ENCODE measurements at places on chromosomes 2 and 18.

GRCh38 chr18:24669015-24669414, 208.6 kb downstream of the HRH4 start:
- no peak for DNase-seq

DNA sequence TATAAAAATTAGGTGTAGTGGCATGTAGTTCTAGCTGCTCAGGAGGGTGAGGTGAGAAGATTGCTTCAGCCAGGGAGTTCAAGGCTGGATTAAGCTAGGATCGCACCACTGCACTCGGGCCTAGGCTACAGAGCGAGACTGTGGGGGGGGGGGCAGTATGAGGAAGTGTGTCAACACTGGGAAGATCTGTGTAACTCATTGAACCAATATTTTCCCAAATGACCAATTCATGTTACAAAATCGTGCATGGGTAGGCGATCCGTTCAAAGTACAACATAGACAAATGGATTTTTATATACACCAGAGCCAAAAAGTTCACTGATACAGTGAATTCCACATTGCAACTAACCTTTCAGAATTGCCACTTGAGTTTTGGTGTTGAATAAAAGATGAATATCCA, 8.1 kb downstream of the SMAD4 start:
- DNase-seq = no peak

GRCh38 chr2:96860065-96861029, 2.5 kb upstream of the ANKRD39 start:
- peak; percentile 35 for DNase-seq

- peak; percentile 68 for DNase-seq
These were observed 3.2 kb downstream of the SLC39A10 start for GRCh38 chr2:195659982-195660890.

GRCh38 chr2:224626735-224627134, 41.6 kb upstream of the CUL3 start:
- no peak for DNase-seq

DNA sequence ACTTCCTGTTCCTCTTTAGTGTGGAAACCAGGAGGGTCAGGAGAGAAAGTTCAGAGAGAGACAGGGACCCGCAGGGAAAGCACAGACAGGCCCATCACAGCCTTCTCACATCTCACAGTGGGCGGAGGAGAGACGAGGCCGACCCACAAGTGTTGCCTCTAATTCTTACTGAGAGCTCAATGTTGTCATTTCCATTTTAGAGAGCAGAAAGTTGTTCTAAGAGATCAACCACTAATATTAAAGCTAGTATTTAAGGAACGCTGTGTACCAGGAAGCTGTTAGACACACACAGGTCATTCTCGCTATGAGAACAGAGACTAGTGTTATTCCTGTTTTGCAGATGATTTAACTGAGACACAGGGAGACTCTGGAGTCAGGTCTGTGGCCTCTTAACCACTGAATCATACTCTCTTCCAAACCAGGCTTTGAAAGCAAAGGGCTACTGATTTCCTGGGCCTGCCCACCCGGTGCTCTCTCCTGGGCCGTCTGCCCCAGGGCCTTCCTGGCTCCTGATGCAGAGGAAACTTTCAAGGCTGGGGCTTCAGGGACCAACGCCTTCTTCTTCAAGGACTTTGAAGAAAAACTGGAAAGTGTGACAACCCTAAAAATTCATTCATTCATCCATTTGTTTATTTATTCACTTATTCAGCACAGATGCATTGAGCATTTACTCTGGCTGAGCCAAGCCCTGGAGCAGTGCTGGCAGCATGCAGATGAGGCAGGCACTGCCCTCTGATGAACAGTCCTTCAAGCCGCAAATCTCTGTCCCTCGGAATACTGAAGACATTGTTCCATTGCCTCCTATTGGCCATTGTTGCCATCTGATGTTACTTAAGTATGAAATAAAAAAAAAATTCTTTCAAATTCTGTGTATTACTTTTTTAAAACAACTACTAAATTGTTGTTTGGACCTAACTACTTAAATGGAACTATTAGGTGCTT, 37.2 kb upstream of the BIN1 start:
- no peak for DNase-seq

DNA sequence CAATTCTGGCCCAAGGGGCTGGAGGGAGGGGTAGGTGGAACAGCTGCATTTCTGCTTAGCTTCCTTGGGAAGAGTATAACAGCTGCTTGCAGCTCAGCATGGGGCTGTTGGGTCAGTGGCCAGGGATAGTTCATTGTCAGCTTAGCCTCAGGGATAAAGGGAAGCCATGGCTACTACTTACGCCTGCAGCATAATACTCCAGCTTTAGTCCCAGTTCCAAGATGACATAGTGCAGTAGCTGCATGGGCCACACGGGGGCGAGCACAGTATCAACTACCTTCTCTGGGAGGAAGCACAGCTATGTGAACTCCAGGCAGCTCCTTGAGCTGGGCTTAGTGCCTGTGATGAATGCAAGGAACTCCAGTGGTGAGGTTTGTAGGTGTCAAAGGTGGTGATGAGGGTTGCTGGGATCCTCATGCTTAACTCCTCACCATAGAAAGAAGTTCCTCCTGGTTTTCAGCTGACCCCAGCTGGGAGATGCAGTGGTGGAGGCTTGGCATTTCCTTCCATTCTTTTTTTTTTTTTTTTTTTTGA, 35.4 kb upstream of the RHOB start:
- peak; percentile 65 for DNase-seq

DNA sequence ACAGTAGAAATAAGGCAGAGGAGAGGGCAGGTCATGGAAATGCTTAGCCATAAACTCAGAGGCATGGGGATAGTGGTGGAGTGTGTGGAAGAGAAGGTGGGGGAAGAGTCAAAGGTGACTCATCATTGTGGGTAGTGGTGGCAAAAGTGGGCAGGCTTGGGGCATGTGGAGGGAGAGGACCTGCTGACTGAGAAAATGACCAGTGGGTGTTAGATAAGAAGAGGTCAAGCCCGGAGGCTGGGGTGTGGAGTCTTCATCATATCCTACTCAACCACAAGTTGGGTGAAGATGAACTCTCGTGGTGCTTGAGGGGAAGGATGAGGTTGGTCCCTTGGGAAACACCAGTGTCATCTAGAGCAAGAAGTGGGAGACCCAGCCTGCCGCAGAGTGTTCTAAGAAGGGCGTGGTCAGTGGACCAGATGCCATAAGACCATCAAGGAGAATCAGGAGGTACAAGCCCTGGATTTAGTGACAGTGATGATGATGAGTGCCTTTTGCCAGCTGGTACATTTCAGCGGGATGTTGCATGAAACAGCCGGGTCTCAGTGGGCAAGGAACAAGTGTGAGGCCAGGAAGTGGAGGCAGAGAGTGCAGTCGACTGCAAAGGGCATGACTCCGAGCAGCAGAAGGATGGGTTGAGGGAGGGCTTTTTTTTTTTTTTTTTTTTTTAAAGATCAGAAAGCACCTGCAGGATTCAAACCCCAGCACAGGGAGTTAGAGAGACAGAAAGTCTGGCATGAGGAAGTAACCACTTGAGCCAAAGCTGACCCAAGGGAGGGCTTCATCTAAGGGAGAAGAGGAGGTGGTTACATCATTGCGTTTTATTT, 122.6 kb upstream of the SPRED2 start:
- peak; percentile 16 for DNase-seq

GRCh38 chr2:225171350-225171749, 129.1 kb upstream of the DOCK10 start:
- DNase-seq = no peak

DNA sequence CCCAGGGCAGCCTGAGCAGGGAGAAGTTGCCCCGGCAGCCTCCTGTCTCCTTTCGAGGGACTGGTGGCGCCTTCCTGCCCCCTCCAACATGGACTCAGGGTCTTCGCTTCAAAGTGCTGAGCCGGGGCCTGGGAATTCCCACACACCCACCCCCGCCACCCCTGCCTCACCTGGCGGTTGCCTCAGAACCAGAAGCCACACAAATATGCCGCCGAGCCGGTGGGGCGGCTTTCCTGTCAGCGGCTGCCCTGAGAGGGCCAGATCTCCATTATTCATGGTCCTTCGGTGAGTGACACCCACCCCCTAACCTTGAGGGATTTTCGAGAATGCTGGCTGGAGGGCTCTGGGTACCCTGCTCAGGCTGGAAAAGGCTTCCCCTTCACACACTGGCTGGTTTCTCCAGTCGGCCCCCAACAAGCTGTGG, 71.7 kb downstream of the SMAD7 start:
- no peak for DNase-seq

GRCh38 chr2:226703514-226703913, 96.1 kb downstream of the IRS1 start:
- DNase-seq = no peak

- DNase-seq = no peak
These were observed 95.7 kb upstream of the HS6ST1 start for GRCh38 chr2:128414351-128414750.

DNA sequence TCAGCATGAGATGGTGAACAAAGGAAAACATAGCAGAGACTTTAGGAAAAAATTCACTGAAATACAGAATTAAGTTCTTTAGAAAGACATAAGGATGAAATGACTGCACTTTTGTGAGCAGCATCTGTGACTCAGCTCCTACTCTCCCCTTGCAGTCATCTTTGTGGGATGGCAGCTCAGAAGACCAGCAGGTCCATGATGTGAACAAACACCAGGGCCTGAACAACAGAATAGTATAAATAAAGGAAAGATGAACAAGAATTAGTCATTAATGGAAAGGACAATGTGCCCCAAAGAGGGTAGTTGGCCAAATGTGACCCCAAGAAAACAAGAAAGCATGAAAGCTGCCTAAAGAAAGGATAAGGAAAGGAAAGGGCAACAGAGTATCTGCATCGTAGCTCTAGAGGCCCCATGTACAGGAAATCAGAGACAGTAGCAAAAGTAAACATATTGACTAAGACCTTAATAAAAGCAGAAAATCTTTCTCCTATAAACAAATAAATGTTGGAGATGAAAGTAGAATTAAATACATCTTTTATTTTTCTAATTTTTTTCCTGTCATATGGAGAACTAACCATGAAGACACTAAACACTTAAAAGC, 318.0 kb downstream of the ZEB2 start:
- no peak for DNase-seq

GRCh38 chr2:119579424-119580295, 35.4 kb downstream of the CFAP221 start:
- DNase-seq = no peak

- DNase-seq = peak; percentile 33
These were observed 159.9 kb downstream of the LOXHD1 start for GRCh38 chr18:46497129-46497528.

DNA sequence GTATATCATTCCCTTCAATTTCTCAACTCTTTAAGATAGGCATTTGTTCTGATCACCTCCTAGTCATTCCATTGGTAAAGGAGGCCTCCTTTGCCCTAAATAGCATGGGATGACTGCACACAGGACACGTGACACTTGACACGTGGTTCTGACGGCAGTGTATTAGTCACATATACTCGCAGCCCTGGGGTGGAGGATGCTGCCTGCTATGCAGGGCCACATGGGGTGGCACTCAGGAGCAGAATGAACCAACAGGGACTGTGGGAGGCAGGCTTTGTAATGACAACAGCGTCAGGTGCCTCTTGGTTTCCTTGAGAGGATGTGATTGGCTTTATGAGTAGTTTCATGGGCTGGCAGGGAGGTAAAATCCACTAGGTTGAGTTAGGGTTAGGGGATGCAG, 9.3 kb upstream of the KCNS3 start:
- no peak for DNase-seq

DNA sequence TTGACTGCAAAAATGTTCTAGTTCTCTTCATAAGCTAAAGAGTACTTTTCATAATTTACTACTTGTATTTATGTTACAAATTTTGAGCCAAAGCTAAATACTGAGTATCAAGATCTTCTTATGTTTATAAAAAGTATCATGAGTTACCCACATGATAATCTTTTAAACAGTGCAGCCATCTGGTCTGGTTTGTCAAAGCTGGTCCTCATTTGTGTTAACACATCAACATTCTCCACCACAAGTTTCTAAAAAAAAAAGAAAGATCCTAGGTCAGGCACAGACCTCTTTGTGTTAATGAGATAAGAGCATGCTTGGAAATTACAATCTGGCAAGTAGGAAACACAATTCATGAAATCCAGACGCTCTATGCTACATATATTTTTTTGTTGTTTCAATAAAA, 75.5 kb upstream of the FRZB start:
- no peak for DNase-seq

DNA sequence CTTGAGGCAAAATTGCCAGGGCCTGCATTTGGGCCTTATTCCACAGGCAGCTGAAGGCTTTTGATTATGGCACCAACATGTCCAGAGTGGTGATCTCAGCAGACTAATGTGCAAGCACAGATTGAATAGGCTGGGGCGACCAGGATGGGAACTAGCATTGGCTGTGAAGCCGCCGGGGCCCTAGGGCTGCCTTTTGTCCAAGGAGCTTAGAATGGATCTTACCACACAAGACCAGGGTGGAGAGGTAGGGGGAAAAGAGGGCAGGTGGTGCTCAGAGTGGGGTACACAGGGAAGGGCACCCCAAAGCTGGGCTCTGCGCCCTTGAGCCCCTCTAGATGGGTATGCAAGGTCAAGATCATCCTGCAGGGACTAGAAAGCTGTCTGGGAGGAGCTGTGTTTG, 23.1 kb downstream of the PSD4 start:
- DNase-seq = no peak

- DNase-seq = no peak
These were observed 2.5 kb downstream of the KCNF1 start for GRCh38 chr2:10914272-10914693.

DNA sequence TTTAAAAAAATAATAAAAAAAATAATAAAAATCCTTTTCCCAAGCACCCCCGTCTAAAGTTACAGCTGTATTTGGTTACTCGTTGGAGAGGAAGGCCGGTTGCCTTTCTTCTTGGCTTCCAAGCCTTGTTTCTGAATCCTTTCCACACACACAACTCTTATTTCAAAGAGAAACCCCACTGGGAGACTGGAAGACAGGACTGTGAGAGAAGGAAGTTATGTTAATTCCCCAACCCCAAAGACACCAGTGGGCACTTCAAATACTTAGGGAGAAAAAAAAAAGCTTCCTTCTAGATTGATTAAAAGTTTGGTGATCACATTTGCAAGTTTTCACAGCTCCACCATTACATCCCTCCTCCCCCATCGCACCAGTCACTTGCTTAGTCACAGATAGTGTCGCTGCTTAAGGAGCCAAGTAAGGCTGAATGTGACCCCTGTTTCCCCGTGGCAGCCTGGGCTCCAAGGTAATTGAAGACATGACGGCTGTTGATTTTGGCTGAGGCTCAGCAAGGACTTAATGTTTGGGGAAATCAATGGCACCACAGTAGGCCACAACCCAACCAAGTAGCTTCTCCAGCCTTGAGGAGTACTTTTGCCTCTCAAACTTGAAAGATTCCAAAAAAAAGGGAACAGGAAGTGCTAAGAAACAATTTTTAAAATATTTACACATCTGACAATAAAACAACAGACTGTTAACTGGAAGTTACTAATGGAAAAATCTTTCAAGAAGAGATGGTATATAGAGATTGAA, 40.8 kb upstream of the FRZB start:
- no peak for DNase-seq

GRCh38 chr2:203711399-203711798, 5.0 kb downstream of the CD28 start:
- no peak for DNase-seq

Measured in stimulated activated CD4-positive, alpha-beta T cell treated with anti-CD3 and anti-CD28 coated beads, Interleukin-4, amount 100 ng/mL, for 48 hours (primary cell).